ENCODE measurements at places on chromosomes 6 and 20.

DNA sequence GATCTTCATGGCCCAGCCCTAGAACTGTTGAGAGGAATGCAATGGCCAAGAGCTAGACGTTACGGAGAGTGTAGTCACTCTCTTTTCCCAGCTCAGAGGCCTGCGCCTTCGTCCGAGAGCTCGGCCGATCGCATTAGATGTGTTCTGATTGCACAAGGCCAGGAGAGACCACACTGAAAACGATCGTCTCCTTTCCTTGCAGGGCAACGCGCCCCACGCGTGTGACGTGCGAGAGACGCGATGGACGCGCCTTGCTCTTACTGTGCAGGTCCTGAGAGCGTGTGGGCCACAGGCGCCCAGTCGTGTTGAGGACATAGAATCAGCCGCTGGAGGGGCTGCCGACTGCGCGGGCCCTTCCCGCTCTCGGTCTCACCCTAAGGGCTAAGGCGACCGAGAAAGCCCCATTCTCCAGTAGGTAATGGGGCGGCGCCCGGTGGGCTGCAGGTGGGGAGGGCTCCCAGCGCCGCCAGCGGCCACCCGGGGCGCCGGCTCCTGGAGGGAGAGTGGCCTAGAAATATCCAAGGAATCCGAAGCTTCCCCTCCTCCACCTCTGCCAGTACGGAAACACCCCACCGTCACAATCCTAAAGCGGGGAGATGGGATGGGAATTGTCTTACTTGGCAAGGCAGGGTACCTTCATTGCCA is 26.9 kb downstream of the TFAP2B start:
- no peak for DNase-seq

DNA sequence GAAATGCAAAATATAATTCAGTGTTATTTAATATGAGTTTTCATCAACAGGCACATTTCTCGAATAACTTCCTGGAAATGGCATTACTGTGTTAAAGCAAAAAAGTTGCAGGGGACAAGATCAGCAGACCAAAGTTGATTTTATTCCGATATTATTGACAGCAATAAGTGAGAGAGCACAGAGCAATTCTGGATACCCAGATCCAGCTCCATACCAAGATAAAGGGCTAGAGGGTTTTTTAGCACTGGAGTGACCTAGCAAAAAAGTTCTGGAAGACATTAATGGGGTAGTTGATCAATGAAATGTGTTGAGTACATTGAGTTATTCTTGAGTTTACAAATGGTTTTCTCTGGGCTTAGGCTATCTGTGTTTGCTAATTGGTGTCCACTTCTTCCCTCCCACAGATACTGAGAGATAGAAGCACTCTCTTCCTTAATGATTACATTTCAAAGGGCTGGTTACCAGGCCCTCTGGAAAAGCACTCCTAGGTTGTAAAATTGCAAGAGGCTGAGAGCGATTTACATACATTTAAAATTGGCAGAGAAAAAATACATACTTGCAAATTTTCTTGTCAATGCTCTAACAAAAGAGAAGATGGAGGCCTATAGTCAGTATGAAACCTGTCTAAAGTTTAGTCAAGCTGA is 47.0 kb upstream of the MANEA start:
- no peak for DNase-seq

- no peak for DNase-seq
Measured at GRCh38 chr6:24358219-24358821, 461 bp upstream of the DCDC2 start.

- no peak for DNase-seq
Measured at GRCh38 chr20:31403886-31404285, 2.1 kb downstream of the DEFB121 start.

- DNase-seq: no peak
Measured at GRCh38 chr6:41757271-41757670, 10.1 kb upstream of the PGC start.

- no peak for DNase-seq
Measured at GRCh38 chr6:88914180-88914579, 49.2 kb downstream of the RNGTT start.

- peak; percentile 93 for DNase-seq
Measured at GRCh38 chr20:36435592-36436541, 105.5 kb upstream of the MYL9 start.

GRCh38 chr6:16903470-16903869 is 142.2 kb upstream of the ATXN1 start:
- DNase-seq: no peak

DNA sequence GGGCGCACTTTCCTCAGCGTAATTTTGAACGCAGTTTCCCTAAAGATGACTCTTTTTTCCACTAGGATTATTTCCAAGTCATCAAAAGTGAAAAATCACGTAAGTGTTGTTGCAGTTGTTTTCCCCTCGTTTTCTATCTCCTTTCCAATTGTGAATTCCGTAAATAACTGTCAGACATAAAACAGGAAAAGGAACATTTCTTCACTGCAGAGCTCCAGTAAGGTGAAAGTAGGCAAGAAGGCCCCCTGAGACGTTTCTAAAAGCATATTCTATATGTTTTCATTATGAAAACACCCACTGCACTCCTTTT is 17.8 kb downstream of the HIVEP2 start:
- no peak for DNase-seq

DNA sequence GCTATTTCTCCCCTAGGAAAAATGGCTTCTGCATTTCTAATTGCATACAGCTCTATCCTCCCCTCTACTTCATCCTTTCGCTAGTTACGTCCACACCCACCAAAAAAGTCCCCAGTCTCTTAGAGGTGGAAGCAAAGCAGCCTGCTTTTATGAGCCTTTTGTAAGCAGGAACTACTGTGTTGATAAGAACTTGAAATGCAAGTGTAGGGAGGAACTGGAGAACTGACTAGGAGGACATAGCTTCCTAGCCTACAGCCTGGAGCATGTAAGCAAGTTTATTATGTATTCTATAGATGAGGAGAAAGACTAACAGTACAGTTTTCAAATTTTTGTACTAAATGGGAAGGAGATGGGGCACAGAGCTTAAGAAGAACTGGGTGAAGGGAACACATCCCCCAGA is 10.3 kb downstream of the ARHGAP18 start:
- DNase-seq: no peak

DNA sequence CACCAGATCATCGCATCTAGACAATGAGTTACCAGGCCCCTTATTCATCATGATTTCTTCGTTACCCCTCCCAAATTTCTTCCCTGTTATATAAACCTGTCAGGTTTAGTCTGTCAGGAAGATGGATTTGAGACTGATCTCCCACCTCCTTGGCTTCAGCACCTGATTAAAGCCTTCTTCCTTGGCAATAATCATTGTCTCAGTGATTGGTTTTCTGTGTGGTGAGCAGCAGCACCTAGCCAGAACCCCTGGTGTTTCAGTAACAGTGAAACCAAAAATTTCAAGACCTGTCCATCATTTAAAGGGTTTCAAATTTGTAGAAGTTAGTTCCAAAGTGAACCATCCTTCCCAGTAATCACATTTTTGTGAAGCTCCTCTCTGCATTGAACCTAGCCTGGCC is 209.8 kb upstream of the GJE1 start:
- DNase-seq: no peak

DNA sequence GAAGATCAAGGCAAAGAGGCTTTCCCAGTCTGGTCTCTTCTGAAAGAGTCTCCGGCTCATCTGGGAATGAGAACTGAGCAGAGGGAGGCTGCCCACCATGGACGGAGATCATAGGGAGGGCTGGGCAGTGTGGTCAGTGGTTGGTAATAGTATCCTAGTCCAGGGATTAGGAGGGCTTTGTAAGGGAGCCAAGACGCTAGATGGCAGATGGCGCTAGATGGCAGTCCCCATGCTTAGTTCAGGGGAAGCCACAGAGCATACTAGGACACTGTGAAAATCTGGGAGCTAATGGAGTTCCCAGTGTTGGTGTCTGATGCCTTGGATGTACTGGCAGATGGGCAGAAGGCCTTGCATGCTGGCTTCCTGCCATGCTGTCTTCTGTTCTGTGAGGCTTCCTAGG is 21.7 kb upstream of the DAAM2 start:
- DNase-seq: no peak

- DNase-seq: no peak
Measured at GRCh38 chr6:168865-169455, 123.3 kb upstream of the DUSP22 start.

- DNase-seq: no peak
Measured at GRCh38 chr6:149028767-149029405, 282.1 kb downstream of the UST start.

DNA sequence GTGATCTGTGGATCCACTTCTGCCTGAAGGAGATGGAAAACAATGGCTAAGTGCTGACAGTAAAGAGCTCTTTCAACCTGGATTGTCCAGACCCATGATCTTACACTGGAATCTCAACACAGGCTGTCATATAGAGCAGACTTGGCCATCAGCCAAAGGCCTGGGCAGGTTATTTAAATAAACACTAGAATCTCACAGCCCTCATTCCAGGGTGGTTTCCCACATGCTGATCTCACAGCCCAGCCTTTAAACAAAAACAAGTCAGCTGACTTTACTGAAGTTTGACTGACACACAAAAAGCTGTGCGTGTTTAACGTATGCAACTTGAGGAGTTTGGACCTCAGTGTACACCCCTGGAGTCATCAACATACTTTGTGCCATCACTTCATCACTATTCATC is 28.4 kb downstream of the SYNDIG1 start:
- DNase-seq: no peak

GRCh38 chr20:50017576-50018248 is 34.9 kb downstream of the SNAI1 start:
- DNase-seq: no peak

DNA sequence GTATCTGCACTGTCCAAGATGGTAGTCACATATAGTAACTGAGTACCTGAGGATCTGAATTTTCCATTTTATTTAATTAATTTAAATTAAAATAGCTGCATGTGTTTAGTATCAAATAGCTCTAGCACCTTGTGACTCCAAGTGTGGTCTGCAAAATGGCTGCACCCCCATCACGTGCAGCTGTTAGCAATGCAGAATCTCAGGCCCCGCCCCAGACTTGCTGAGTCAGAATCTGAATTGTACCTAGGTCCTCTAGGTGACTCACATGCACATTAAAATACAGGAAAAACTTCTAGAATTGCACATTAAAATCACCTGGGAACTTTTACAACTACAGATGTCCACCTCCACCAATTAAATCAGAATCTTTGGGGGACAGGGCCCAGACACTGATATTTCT is 19.2 kb upstream of the FAM83C start:
- no peak for DNase-seq

DNA sequence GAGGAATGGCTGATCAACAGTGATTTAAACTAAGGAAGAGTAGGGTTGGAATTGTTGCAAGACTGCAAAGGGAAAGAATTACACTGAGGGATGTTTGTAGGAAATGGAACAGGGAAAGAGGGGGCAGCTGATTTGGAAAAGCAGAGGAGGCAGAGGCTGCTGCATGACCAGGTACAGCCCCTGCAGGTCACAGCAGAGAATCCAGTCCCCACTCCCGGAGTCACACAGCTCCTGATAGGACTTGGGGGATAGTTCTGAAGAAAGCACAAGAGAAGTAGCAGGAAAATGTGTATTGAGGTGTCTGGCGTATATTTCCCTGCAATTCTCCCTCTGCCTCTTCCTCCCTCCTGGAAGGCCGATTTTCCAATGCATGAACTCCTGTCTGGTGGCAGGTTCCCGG is 92.5 kb upstream of the PDE10A start:
- DNase-seq: no peak

DNA sequence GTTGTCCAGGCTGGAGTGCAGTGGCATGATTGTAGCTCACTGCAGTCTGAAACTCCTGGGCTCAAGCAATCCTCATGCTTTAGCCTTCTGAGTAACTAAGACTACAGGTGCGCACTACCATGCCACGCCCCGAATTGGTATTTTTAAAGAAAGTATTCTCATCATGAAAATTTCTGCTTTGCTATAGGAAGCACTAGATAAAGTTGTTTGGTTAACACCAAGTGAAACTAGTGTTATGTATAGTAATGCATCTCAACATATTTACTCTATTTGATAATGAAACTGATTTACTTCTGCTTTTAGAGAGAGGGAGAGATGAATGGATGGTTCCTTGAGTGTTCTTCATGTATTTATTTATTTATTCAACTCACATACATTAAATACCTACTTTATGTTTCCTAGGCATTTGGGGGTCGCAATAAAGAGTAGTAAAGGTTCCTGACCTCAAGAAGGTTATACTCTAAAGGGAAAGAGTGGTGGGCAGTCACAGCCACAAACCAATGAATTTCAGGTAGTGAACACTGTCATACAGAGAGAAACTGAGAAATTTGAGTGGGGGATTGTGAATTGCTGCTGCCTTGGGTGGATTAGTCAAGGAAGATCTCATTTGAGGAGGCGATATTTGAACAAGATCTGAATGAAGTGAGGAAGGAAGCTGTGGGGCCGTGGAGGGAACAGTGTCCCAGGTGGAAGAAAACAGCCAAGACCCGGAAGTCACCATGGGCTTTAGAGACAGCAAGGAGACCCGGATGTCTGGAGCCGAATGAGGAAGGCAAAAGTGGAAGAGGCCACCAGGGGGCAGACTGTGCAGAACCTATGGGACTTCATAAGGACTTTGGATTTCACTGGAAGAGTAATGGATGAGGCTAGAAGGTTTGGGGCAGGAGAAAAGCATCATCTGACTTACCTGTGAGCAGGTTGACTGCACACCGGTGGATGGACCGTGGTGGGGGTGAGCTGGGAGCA is 185.6 kb downstream of the TSHZ2 start:
- no peak for DNase-seq

- no peak for DNase-seq
Measured at GRCh38 chr6:12384357-12384912, 94.3 kb downstream of the EDN1 start.

DNA sequence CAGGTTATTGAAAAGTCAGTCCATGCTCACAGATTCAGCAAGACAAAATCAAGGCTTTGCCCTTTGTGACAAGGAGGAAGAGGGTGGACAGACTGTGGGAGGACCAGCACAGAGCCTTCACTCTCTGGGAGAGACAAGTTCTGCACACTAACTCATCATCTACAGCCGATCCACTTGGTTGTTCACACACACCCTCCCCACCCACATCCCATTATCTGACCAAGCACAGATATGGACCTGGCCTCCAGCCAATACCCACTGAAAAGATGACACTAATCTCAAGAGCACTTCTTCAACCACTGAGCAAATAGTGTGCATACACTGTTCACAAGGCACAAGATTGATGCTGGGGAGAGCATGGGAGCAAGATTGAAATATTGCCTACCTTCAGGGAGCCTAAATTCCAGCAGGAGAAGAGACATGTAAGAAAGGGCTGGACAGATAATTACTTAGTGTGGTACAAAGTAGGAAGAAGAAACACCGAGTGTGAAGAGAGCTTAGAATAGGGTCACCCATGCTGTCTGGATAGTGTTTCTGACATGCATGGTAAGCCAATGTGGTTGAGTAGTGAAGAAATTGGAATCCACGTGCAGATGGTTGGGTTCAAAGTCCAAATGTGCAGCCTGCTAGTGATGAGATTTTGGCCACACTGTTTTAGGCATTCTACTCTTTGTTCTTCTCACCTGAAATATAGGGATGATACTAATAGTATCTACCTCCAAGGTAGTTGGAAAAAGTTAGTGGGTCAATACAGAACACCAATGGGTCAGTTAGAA is 21.7 kb upstream of the IL17A start:
- no peak for DNase-seq

- no peak for DNase-seq
Measured at GRCh38 chr20:63846128-63846771, 15.0 kb upstream of the ABHD16B start.

Measured in posterior vena cava (tissue), 2 donors.